ENCODE measurements at places on chromosomes 11 and 22.
A peak's percentile ranks its signal among the peaks of the same experiment; 100 is the strongest.

GRCh38 chr11:34165786-34166555 is 60.5 kb downstream of the NAT10 start:
- DNase-seq = no peak

DNA sequence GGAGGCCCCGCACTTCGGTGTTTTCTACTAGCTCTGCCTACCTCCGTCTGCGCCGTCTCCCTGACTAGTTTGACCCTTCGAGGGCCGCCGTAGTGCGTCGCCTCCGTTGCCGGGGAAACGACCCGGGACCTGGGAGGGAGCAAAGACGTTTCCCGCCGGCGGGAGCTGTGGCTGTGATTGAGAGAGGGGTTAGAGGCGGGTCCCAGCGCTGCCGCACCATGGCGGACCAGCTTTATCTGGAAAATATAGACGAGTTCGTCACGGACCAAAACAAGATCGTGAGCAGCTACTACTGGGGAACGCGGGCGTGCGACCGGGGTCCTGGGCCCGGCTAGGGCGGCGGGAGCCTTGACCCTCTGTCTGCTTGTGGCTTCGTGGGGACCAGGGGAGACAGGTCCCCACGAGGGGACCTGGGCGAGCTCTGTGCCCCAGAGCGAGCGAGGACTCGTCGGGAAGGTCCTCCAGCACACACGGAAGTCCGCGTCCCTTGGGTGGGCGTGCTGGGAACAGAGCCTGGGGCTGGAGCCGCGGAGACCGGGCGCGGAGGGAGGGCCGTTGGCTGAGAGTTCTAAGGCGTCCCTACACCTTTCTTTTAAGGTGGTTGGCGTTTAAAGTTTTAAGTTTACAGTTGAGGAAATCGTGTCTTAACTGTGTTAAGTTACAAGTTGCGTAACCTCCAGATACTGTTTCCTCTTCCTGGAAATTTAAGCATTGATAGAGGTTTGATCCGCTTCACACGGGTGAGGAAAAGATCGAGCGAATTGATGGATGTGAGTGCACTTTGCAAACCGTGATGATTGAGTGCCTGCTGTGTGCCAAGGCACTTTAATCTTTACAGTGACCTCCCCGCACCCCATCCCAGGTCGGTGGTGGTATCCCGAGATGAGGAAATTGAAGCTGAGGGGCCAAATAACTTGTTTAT is at the start of gene POLD3:
POLD3 (plus strand) TSS at position 142 of the 922 bp plus-strand sequence; CDS start at position 219, 77 bp downstream.
- peak; percentile 96 for DNase-seq

DNA sequence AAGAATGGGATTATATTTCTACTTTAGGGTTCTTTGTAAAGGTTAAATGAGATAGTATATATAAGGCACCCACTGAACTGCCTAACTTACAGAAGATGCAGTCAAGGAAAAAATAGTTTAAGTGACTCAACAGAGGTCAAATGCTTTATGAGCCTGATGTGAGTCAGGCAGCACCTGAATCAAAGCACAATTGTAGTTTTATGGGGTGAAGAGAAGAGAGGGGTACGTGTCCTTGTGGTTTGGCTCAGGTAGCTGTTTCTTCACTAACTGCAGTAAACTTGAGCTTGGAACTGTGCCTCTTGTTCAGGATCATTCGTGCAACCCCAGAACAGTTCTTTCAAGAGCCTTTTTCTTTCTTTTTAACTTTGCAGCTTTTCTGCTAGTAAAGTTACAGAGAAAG is 125.2 kb upstream of the SPON1 start:
- no peak for DNase-seq

DNA sequence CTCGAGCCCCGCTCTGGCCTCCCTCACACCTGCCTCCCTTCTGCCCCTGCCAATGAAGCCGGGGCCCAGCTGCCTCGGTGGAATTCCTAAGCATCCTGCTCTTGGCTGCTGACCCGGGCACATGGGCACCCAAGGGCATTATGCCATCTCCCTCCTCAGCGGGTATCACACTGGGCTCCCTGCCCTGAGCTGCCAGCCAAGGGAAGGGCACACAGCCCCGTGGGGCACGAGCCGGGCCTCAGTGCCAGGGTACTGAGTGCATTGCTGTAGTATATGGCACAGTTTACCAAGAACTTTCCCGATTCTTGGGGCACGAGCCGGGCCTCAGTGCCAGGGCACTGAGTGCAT is 43.8 kb upstream of the JAM3 start:
- DNase-seq = no peak

- DNase-seq = peak; percentile 36
Measured at GRCh38 chr22:49582181-49582580, 245.5 kb downstream of the BRD1 start.

DNA sequence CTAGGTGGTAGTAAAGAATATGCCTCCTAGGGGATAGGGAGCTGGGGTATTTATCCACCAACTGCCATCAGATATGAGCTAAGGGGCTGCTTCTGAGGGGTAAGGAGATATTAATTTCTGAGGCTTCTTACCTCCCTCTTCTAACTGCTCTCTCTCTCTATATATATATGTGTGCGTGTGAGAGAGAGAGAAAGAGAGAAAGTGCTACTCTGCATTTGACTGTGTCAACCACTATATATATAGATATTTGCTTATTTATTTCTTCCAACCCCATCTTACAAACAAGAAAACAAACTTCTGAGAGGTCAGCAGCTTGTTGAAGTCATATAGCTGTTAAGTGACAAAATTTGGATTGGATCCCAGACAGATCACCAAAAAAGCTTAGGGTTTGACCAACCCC is 5.9 kb upstream of the HEPACAM start:
- DNase-seq = no peak

GRCh38 chr11:63907808-63908530 is 9.0 kb downstream of the RCOR2 start:
- DNase-seq = no peak

DNA sequence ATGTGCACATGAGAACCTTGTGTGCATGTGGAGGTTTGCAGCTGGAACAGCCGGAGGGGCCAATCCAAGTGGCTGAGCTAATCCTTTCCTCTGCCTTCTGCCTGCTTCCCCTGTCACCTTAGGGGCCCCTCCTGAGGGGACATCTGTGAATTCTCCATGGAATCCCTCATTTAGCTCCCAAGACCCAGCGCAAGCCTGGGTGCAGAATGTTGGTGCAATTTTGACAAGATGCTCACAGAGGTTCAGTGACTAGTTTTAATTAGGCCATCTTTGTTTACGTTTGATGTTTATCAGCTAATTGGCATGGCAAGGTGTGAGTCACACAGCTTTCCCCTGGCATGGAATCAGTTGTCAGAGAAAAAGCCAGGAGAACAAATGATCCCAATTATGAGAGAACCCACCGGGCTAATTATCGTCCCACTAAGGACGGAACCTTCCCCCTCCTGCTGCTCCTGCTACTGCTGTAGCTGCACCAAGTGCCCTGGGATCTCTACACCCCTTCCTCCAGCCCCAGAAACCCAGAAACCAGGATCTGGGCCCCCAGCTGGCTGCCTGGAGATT is 63.6 kb upstream of the PAX6 start:
- no peak for DNase-seq

- DNase-seq = no peak
Measured at GRCh38 chr11:33861941-33862589, 29.8 kb downstream of the LMO2 start.

GRCh38 chr11:62404435-62404834 is 14.4 kb upstream of the SCGB1A1 start:
- DNase-seq = no peak

DNA sequence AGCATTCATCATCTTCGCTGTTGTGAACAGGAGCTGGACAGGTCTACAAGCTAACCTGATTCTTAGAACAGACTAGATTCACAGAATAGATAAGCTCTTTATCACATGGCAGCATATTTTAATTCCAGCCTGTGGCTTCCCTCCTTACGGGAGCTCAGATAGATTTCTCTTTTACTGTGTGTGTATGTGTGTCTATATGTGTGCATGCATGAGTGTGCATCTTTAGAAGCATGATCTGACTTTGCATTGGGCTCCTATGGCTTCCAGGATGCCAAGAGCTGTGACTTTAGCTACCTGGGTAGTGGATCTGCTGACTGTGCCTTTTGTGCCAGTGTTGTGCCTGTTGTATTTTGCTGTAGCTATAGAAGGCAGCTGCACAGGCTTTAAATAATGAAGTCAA is 44.3 kb downstream of the ZNRF3 start:
- no peak for DNase-seq

DNA sequence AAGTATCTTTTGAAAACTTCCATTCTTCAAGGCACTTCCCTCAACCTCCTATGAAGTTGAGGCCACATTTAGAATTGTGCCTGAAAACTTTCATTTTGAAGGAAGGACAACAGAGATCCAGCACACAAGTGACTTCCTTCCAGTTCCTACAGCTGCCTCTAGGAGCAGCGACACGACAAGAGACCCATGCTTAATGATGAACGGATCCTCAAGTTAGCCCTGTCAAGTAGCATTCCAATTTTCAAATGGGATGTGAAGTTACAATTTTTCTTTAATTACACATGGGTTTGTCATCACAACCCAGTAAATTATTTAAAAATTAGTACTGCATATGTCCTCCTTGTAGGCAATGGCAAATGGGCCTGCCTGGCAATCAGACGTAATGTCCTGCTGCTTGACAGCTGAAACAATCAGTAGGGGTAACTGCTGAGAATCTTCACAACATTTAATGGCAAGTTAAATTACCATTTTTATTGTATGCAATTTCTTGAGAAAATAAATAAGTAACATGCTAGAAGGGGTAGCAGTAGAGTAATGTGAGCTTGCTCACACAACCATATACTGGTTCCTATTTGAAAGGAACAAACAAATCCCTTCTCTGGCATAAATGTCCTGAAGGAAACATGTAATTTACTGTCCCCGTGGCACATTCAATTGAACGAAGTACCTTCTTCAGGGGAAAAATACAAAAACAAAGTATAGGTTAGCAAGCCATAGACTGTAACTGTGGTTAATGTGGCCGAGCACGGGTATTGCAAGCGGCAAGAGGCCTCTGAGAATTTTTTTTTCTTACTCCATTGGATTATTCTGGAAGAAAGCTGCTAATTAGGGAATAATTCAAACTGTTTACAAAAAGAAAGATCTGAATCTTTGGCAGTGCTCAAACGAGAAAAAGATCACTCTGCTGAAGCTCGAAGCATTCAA is 288.3 kb downstream of the CADM1 start:
- no peak for DNase-seq

- no peak for DNase-seq
Measured at GRCh38 chr22:46129390-46130041, 20.8 kb upstream of the PPARA start.

- no peak for DNase-seq
Measured at GRCh38 chr11:63535734-63536133, 874 bp upstream of the PLAAT4 start.

DNA sequence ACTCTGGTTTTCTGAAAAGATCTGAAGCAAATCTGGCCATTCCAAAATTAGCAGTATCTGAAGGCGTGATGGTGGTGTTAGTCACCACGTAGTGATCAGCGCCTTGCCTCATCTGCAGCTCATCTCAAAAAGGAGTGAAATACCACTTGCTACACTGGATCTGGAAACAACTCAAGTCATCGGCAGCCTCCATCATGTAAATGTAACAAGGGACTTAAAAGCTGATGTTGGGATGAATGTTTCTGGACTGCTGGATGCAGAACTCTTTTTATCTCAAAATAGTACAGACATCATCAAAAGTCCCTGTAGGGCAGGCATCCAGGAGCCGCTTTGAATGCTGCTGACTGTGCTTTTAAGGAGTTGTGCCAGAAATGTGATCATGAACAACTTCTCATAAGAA is 14.1 kb upstream of the APLP2 start:
- DNase-seq = no peak

GRCh38 chr22:23376256-23376655 is 195.9 kb downstream of the BCR start:
- no peak for DNase-seq

- no peak for DNase-seq
Measured at GRCh38 chr11:63560506-63561180, 2.5 kb downstream of the PLAAT2 start.

GRCh38 chr11:73325036-73325981 is 17.2 kb downstream of the ARHGEF17 start:
- DNase-seq = no peak

GRCh38 chr11:85301895-85302678 is 325.1 kb downstream of the DLG2 start:
- DNase-seq = no peak

DNA sequence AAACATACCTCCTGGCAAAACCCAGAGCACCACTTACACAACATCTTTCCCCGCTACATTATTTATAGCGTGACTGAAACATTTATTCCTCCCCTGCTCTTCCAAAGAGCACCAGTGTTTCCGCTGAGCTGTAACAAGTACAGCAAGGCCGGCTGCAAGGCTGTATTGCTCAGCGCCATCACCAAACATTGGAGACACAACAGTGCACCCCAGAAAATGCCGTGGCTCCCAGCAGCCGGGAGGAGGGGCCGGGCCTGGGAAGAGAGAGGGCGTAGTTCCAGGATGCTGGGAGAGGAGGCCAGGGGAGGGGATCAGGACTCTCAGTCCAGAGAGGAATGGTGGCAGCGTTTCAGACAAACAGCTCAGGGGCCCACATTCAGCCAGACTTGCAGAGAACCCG is 133.2 kb downstream of the DSCAML1 start:
- DNase-seq = no peak

DNA sequence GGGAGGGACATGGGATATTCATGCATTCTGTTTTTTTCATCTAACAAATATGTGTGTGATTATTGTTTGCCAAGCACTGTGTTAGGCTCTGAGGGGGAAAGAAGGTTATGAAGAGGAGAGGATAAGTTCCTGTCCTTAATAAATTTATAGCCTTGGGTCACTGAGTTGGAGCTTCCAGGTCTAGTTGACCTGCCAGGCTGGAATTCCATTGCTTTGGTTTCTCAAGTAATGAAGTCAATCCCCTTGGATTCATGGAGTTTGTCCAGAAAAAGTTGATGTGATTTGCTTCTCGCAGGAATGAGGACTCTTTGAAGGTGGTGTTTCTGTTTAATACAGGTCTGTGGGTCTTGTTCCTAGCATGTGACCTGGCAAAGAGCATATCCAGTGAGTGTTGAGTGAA is 156.2 kb downstream of the ADAMTS15 start:
- no peak for DNase-seq

DNA sequence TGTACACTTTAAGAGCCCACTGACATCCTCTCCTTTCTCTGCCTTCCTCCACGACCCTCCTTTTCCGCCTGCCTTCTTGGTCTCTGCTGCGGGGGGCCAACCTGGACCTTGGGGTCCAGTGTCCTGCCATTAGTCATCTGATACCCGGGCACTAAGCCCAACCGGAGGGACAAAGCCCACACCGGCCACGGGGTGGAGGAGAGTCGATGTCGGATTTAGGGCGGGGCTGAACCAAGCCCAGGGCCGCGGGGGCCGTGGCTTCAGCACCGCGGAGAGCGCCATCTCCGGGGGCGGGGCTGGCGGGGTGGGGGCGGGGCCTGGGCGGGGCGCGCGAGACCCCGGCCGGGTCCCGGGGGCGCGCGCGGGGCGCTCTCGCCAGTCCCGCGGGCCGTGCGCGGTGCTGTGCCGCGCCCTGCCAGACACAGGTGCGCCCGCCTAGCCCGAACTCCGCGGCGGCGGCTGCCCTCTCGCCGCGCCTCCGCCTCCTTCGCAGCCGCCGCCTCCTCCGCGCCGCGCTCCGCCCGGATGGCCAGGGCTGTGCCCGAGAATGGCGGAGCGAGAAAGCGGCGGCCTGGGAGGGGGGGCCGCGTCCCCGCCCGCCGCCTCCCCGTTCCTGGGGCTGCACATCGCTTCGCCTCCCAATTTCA is at the start of gene MAPK8IP1:
MAPK8IP1 (plus strand) TSS at position 378 of the 647 bp plus-strand sequence; CDS start at position 548, 170 bp downstream.
- peak; percentile 62 for DNase-seq

- DNase-seq = no peak
Measured at GRCh38 chr11:64809781-64810241, 540 bp downstream of the MEN1 start.

GRCh38 chr22:25085930-25086901 is 113.4 kb upstream of the CRYBB3 start:
- no peak for DNase-seq
